Small intestine (tissue), 16 donors: ENCODE measurements at places on chromosomes 2 and 18. TPM values are rescaled to one million over a fixed set of nuclear protein-coding genes. Genes with fewer than 3 reads are reported as not detected.

TACR1 gene
- not detected for polyA plus RNA-seq

DOK6 gene
- polyA plus RNA-seq = not detected

SCG2 gene
- polyA plus RNA-seq = 4.0 TPM

KCTD1 gene
- 1.8 TPM for polyA plus RNA-seq

ADD2 gene
- under 0.01 TPM for polyA plus RNA-seq

NPPC gene
- not detected for polyA plus RNA-seq

OSR1 gene
- polyA plus RNA-seq = not detected

FAM237A gene
- not detected for polyA plus RNA-seq

CDH20 gene
- polyA plus RNA-seq = not detected

KCNE4 gene
- polyA plus RNA-seq = 0.54 TPM

RAX gene
- polyA plus RNA-seq = not detected

AKAIN1 gene
- not detected for polyA plus RNA-seq

CACNB4 gene
- not detected for polyA plus RNA-seq

TMEM237 gene
- polyA plus RNA-seq = 1.4 TPM

PDCD1 gene
- 1.2 TPM for polyA plus RNA-seq

TTR gene
- 0.63 TPM for polyA plus RNA-seq

TMEM37 gene
- polyA plus RNA-seq = 43.2 TPM

SIGLEC15 gene
- 8.6 TPM for polyA plus RNA-seq

SERPINB13 gene
- not detected for polyA plus RNA-seq

CEBPZOS gene
- polyA plus RNA-seq = 38.2 TPM

RTP5 gene
- polyA plus RNA-seq = 0.04 TPM

PKDCC gene
- 129 TPM for polyA plus RNA-seq

CLIP4 gene
- polyA plus RNA-seq = 5.8 TPM

TMEM200C gene
- polyA plus RNA-seq = 0.16 TPM

CKAP2L gene
- 3.6 TPM for polyA plus RNA-seq

YIPF4 gene
- polyA plus RNA-seq = 39.5 TPM

ID2 gene
- 178 TPM for polyA plus RNA-seq

CYS1 gene
- polyA plus RNA-seq = 0.76 TPM

RAB11FIP5 gene
- 11.5 TPM for polyA plus RNA-seq

ANKRD30B gene
- polyA plus RNA-seq = 0.22 TPM

CCDC178 gene
- polyA plus RNA-seq = not detected

CYP26B1 gene
- polyA plus RNA-seq = 0.22 TPM

SUMO1 gene
- 116 TPM for polyA plus RNA-seq

MTX2 gene
- 28.1 TPM for polyA plus RNA-seq

RBFA gene
- 22.5 TPM for polyA plus RNA-seq
